ENCODE measurements at places on chromosomes 11 and 22.

DNA sequence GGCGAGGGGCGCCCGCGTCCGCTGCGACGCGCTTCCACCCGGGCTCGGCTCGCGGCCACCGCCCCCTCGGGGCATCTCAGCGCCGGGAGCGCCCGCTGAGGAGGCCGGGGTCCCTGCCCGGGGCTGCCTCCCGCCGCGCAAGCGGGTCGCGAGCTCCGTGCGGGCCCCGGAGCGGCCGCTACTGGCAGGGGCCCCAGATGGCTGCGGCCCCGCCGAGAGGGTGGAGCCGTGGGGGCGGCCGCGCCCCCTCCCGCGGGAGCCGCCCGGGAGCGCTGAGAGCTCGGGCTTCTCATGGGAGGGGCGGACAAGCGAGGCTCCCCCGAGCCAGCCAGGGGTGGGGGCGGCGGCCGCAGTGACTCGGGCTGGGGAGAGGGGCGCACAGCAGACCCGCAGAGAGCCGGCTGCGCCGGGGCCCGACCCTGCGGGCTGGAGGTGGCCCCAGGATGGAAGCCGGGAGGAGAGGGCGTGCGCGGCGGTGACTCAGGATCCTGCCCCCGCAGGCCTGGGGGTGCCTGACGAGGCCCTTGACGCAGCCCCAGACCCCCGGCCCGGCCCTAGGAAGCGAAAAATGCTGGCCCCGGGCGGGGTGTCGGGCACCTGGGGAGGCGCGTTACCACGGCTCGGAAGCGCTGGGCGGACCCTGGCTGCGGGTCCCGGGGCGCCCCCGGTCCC, 603 bp upstream of the ZFTA start:
- DNase-seq: peak; percentile 37

- peak; percentile 30 for DNase-seq
Measured at GRCh38 chr11:2825889-2826678, 59.5 kb downstream of the CDKN1C start.

- no peak for DNase-seq
Measured at GRCh38 chr11:125132596-125132995, 21.2 kb upstream of the TMEM218 start.

GRCh38 chr11:74748211-74749126, at the start of gene RNF169:
Gene RNF169, plus strand, starts transcription at chr11:74748849. Its CDS starts 32 bp downstream, at chr11:74748881.
- DNase-seq: peak; percentile 92

- DNase-seq: no peak
Measured at GRCh38 chr22:25643232-25644000, 78.9 kb downstream of the GRK3 start.

- DNase-seq: no peak
Measured at GRCh38 chr22:36238373-36239149, 766 bp downstream of the APOL2 start.

DNA sequence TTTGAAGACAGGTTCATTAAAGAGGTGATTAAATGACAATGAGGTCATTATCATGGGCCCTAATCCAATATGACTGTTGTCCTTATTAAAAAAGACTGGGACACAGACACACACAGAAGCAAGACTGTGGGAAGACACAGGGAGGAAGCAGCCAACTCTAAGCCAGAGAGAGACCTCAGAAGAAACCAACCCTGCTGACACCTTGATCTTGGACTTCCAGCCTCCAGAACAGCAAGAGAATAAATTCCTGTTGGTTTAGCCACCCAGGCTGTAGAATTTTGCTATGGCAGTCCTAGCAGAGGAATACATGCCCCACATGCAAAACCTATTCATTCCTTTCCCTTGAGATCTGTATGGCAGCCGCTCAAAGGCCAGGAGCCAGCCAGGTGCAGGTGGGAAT, 35.6 kb upstream of the CACNG2 start:
- no peak for DNase-seq

- DNase-seq: no peak
Measured at GRCh38 chr11:34203377-34203871, 98.0 kb downstream of the NAT10 start.

- no peak for DNase-seq
Measured at GRCh38 chr22:39395936-39396796, 3.4 kb upstream of the TAB1 start.

DNA sequence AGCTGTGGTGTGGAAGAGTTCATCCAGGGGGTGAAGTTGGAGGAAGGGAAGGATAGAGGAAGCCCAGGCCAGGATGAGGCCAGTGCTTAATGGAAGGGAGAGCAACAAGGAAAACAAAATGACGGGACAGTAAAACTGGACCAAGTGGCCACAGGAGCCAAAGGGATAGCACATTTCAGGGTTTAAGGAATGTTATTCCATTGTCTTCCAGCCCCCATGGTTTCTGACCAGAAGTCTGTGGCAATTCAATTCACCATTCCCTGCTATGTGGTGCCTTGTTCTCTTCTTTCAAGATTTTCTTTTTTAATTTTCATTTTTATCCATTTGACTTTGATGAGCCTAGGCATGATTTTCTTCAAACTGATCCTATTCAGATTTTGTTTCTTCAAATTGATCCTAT, 22.5 kb downstream of the IGF2 start:
- DNase-seq: no peak

GRCh38 chr22:32764330-32765131, 37.0 kb upstream of the TIMP3 start:
- DNase-seq: no peak

- DNase-seq: no peak
Measured at GRCh38 chr11:9222654-9223053, 42.5 kb downstream of the DENND5A start.

DNA sequence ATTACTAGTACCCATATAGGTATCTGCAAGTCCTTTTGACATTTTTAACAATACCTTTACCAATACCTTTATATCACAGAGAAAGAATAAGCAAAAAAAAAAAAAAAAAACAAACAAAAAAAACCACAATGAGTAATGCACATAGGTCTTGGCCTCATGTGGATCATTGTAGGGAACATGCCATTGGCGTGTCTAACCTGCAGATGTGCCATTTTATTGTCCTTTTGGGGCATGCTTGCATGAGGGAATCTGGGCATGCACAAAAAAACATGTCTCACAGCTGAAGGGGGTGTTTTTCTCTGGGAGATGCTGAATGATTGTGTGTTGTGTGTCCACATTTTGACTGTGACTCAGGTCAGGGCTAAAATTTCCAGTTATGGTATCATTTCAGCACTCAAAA, 361.6 kb downstream of the GUCY1A2 start:
- no peak for DNase-seq

- DNase-seq: peak; percentile 16
Measured at GRCh38 chr11:65918211-65919140, at the start of gene C11orf68. Gene C11orf68, minus strand, starts transcription at chr11:65919062. Its CDS starts 31 bp downstream, at chr11:65919031.

DNA sequence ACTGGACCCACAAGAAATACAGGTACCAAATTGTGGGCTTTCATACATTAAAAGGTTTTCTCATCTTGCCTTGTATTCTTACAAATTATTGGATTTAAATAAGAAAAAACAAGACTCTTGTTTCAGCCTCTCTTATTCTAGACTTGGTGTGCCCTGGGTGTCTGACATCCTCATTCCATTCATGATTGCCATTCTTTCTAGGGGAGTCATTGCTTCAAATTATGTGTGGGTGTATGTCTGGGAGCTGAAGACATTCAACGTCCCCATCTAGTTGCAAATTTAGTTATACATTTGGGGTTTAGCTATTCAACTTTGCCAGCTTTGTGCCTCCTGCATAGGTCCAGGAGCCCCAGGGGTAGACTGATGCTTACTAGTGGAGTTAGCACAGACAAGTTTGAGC, 18.1 kb downstream of the MAML2 start:
- peak; percentile 90 for DNase-seq

DNA sequence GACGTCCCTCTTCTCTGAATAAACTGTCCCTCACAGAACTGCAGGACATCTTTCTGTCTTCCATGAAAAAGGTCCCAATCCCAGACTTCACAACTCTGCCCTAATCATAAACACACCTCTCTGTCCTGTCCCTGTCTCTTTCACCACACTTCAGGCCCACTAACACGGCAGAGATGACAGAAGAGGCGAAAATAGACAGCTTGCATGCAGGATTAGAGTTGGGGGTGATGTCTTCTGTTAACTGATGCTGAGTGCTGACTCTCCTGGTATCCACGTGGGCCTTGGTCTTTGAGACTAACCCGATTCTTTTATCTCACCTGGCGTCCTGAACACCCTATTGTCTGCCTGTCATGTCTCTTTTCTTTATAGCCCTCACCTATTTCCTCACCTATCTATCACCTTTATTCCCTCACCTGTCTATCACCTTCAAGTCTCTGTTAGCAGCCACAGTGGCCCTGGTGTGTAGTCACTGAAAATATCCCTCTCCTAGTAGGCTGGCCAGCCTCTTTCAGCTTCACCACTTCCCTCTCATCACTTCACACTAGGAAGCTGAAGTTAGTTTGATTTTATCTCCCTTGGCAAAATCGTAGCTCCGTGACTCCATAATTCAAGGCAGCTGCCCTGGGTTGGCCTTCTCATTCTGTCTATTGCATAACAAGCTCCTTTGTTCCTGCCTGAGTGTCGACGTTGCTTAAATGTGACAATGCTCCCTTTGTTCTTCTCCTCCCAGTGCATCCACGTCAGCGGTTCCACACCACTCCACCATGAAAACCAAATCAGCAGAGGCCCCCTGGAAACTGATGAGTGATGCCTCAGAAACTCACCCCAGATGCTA, 30.6 kb upstream of the DRD2 start:
- no peak for DNase-seq

- peak; percentile 8 for DNase-seq
Measured at GRCh38 chr11:77287615-77288273, 13.7 kb downstream of the GDPD4 start.

GRCh38 chr22:19289475-19290161, 1.9 kb downstream of the CLTCL1 start:
- peak; percentile 76 for DNase-seq

DNA sequence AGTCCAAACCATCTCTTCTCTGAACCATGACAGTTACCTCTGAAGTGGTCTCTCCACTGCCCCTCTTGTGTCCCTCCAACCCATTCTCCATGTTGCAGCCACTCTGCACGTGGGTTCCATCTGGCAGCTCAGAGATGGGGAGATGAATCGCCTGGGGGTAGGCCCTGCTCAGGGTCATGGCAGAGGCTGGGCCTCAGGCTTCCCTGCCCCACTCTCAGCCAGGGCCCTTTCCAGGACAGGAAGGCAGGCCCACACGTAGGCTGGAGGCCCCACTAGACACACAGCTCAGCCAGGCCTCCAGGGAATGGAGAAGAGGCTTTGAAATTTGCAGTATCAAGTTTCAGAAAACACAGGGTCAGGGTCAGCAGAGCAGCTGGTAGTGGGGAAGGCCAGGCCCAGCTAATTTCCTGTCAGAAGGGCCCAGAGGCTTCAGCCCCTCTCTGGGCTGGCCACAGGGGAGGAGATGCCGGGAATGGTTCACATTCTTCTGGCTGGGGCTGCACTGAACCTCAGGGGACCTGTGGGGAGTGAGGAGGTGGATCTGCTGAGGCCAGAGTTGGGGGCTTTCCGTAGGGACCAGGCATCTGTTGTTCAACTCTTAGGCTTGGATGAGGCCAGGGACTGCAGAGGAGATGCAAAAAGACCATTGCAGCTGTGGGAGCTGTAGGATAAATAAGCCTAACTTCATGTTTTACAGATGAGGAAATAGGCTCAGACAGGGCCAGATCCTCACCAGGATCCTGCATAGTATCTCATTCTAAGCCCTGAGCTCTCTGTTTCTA, 101.6 kb downstream of the SWAP70 start:
- DNase-seq: peak; percentile 38

DNA sequence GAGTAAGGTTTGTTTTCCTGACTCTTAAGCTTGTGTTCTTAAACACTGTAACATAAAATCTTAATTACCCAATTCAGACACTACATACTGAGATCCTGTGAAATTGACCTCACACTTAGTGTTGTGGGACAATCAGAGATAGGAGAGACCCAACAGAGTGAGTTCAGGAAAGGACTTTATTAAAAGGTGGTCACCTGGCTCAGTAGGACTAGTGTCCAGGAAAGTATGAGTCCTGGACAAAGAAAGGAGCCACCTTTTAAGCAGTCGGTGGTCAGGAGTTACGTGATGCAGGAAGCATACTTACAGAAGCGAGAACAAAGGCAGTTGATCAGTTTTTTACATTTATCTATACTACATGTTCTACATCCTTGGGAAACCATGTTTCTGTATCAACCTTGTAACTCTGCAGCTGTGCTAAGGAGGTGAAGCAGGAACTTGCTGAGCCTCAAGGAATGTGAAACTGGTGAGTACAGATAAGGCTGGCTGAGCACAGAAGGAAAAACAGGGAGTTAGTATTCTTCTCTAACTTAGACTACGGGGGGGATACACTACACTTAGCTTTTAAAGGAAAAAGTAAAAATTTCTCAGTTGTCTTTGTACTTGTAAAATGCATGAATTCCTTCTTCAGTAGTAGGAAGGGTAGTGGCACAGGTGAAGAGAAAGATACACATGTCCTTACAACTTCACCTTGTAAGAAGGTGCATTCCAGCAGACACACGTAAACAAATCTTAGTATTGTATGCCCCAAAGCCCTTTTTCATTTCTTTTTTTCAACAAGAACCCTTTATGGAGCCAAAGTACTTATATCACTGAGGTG, 15.1 kb downstream of the OR51E1 start:
- DNase-seq: peak; percentile 4

- DNase-seq: no peak
Measured at GRCh38 chr11:123168955-123169484, 26.0 kb downstream of the CLMP start.

- no peak for DNase-seq
Measured at GRCh38 chr11:76075716-76076115, 130.6 kb downstream of the WNT11 start.

DNA sequence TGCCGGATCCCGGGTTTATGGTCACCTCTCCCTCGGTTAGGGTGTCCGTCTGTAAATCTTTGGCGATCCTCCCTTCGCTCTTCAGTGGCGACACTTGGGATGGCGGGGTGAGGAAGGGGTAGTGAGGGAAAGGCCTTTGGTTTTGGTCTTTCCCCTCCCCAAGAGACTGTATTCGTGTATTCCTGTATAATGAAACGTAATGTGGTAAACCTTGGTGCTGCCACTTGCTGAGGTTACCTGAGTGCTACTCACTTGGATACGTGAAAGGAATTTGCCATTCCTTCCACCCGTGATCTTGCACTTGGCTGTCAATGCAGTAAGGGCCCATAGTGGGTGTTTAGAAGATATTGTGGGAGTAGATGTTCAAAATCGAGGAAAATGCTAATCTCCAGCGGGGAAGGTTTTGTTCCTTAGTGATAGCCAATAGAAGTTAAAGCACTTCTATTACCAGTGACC, 578 bp upstream of the NUP160 start:
- DNase-seq: no peak

- DNase-seq: no peak
Measured at GRCh38 chr11:128302425-128303186, 284.8 kb downstream of the ETS1 start.

Measured in ACHN (cell line).